Stimulated activated CD8-positive, alpha-beta memory T cell treated with anti-CD3 and anti-CD28 coated beads, Interleukin-7, amount 100 ng/mL, for 1 hour (primary cell): ENCODE measurements at places on chromosomes 16 and 17.

- DNase-seq: no peak
Observed at GRCh38 chr17:41967141-41967920, 736 bp downstream of the CNP start.

DNA sequence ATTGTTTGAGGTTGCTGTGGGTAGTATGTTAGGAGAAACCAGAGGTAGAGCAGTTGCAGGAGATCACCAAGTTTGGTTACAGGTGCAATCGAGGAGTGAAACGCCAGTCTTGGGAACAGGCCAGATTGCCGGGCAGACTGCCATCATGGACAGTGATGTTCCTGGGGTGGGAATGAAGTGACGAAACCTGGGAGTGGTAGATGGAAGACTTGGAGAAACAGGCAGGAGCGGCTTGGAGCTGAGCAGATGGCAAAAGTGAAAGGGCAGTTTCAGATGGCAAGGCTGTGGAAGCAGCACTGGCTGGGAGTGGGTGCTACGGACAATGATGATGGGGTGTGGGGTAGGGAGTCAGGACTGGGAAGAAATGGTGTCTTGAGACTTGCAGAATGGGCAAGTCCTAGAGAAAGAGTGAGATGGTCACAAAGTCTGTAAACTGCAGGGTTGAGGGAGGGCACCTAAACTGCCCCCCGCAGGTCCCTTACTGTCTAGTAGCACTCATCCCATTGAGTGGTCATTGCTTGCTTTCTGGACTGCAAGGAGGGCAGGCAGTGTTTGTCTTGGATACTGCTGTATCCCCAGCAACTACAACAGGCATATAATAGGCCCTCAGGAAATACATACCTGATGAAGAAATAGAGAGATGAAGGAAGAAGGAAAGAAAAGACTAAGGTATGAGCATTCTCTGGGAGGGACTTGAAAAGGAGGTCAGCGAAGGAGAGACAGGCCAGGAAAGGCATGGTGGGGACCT, 29.5 kb upstream of the ULK2 start:
- no peak for DNase-seq

DNA sequence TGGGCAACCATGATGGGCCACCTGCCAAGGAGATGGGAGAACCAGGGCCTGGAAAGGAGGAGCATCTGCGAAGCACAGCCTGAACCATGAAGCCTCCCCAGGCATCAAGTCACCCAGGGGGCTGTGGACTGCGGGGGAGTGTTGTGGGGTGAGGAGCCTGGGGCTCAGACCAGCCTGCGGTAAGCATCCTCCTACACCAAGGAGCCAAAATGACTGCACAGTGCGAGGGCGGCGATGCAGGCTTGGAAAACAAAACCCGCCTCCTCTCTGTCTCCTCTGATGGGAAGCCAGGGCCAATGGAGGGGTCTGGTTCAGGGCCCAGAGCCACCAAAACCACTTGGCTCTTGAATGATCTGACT, 18.1 kb upstream of the MAF start:
- DNase-seq: no peak

DNA sequence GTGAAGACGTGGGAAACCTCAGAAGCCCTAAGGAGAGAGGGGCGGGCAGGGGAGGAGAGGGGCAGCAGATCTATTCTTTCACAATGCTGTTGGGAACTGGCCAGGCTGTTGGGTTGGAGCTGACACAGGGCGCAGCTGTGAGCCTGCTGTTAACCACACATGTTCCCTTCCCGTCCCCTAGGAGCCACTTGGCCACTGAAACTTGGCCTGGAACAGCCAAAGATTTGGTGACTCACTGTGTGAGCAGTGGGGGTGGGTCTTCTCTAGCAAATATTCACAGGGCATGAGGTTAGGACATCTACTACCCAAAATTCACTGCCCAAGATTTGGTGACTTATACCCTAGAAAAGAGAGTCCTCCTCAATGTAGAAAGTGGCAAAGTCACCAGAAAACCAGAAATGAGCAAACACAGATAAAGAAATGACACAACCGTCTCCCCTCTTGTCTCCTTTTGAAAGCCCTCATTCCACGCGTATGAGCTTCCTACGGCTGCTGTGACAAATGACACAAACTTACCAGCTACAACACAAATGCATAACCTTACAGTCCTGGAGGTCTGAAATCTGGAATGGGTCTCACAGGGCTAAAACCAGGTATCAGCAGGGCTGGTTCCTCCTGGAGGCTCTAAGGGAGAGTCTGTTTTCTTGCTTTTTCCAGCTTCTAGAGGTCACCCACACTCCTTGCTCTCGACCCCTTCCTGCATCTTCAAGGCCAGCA, 6.3 kb downstream of the TBC1D16 start:
- DNase-seq: no peak

- no peak for DNase-seq
Observed at GRCh38 chr17:82674656-82675475, 23.6 kb downstream of the RAB40B start.

GRCh38 chr17:13813347-13814240, 211.9 kb upstream of the HS3ST3A1 start:
- DNase-seq: no peak

GRCh38 chr17:9361188-9361955, 214.2 kb downstream of the STX8 start:
- DNase-seq: no peak

DNA sequence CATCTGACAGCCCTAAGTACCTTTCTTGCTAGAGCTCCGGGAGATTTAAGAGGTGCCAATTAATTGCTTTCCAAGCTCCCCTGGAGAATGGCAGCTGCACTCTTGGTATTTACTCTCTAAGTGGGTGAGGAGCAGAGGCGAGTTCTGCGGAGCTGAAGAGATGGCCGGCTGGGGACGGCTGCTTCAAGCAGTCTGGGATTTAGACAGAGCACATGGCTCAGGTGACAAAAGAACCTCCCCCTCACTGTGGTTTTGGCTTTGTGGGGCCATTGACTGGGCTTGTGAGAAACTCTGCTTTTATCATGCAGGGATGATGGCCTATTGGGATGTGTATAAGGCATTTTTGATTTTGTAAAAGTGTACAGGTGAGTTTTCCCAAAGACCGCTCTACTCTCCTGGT, 239.3 kb upstream of the EEF2KMT start:
- no peak for DNase-seq

DNA sequence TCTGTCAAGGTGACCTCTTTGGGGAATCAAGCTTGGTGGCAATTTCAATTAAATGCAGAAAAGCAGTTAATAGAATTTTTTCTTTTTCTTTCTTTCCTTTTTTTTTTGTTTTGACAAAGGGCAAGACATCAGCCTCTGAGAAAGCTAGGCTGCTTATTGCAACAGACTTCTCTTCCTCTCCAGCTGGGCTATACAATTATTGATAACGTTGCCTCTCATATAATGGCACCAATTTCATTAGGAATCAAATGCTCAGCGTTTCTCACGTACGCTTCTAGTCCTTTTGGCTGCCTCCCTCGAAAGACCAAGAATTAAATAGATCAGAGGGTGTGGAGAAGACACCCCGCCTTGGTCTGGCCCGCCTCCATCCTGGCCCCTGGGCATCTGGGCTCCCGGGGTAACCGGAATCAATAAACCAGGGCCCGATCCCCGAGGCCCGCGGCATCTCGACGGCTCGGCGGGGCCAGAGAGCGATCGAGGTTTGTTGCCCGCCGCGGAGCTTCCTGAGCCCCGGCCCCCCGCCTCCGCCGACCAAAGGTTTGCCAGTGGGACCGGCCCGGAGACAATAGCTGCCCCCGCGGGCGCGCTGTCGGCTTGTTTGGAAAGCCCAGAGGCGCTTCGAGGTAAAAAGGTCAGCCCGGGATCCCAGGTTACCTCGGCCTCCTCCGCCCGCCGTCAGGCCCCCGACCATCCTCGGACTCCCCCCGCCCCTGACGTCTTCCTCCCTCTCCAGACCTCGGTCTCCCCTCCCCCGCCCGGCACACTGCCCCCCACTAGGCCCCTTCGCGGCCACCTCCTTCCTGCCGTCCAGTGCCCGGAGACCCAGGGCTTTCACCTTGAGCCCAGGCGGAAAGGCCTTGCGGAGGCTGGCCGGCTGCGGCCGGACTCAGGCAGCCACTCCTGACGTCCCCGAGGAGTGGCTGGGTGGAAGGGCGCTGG, 3.9 kb downstream of the HOXB1 start:
- DNase-seq: no peak

- no peak for DNase-seq
Observed at GRCh38 chr16:10870137-10870776, 6.7 kb upstream of the CIITA start.

GRCh38 chr17:142102-142661, 4.8 kb downstream of the SCGB1C2 start:
- DNase-seq: no peak

- DNase-seq: no peak
Observed at GRCh38 chr17:76232342-76232741, 8.0 kb downstream of the RNF157 start.

GRCh38 chr17:46810837-46811236, 7.7 kb downstream of the WNT3 start:
- no peak for DNase-seq

- DNase-seq: no peak
Observed at GRCh38 chr17:14320734-14321475, 20.0 kb downstream of the HS3ST3B1 start.

- DNase-seq: no peak
Observed at GRCh38 chr17:64573214-64573613, 66.4 kb downstream of the CEP95 start.

- no peak for DNase-seq
Observed at GRCh38 chr17:27293359-27293897, 486 bp upstream of the WSB1 start.

DNA sequence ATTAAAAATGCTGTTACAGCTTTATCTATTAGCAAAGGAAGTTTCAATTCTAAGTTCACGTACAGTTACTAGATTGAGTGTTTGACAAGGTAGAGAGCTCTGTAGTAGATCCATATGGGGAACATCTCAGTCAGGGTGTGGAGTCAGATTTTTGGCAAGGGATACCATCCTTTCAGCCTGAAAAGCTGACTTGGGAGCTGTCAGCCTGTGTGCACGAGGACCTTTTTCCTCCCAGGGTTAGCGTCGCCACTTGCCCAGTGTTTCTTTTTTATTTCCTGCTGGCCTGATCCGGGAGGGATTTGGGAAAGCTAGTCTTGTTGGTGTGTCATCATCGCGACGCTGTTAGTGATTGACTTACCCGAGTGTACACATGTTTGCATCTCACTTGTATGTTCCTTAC, 29.5 kb downstream of the WWOX start:
- DNase-seq: no peak

DNA sequence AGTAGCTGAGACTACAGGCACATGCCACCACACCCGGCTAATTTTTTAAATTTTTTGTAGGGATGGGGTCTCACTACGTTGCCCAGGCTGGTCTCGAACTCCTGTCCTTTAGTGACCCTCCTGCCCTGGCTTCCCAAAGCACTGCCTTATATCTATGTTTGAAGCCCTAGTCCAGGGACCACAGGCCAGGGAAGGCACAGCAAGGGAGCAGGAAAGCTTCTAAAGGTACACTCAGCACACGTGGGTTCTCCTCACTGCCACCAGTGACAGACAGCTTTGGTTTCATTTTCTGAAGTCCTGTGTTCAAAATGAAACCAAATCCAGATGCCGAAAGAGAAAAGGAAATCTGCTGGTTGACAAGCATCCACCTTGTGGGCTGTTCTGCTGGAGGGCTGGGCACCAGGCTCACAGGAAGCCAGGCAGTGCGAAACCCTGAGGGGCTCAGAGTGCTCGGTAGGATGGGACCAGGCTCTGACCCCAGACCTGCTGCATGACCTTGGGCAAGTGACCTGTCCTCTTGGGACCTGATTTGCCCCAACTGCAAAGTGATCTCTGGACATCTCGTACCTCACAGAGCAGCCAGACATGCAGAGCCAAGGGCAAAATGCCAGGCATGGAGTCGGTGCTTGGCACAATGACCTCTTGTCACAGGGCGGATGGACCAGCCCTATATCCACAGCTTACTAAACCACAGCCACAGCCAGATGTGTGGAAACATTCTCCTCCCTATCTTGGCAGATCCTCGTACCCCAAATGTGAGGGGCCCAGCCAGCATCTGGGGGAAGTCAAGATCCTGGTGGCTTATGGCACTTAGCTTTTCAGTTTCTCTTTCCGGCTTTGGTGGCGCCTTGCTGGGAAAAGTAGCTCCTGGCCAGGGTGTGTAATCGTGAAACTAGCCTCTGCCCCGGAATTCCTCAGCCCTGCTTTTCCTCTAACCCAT, 2.8 kb upstream of the SOCS1 start:
- DNase-seq: no peak

GRCh38 chr17:35239823-35240222, 3.0 kb upstream of the SLFN5 start:
- no peak for DNase-seq

GRCh38 chr17:50100480-50100883, 5.3 kb downstream of the PDK2 start:
- DNase-seq: no peak
